ENCODE measurements at places on chromosomes 5 and 9. TPM values are rescaled to one million over a fixed set of nuclear protein-coding genes. Genes with fewer than 3 reads are reported as not detected.
A peak's percentile ranks its signal among the peaks of the same experiment; 100 is the strongest.

DNA sequence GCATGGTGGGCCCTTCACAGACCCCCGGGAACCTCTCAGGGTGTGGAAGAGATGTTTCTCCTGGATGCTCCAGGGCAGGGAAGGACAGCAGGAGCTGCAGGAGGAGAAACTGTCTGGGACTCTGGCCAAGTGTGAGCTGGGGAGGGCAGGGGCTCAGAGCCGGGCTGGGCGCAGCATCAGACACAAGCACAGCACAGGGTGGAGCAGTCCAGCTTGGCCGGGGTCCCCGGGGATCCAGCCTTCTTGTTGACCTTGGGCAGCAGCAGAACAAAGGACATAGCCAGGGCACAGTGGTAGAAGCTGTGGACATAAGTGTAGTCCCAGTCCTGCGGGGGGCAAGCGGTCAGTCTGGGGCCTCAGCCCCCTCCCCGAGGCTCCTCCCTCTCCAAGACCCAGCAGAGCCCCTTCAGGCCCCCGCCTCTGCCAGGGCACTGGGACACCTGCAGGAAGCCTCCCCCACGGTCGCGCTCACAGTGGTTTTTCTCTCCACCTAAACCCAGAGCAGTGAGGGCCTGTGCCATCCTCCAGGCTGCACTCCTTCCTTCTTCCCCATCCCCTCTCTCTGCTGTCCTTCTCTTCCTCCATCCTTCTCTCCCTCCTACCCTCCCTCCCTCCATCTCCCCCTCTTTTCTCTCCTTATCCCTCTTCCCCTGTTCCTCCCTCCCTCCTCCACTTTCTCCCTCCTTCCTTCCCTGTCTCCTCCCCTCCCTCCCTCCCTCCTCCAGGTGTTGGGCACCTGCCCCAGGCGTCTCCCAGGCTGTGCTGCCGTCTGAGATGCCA lies 10.1 kb downstream of the MYMK start:
- no peak overlapping the region for H3K4me3 ChIP-seq
- H3K27me3 ChIP-seq, result no peaks in the 10 kb centered on the region
- no peaks in the 10 kb centered on the region for H3K36me3 ChIP-seq
- DNase-seq, result no peak
- peaks cover 4% of the 10 kb centered on the region for H3K4me1 ChIP-seq
- H3K27ac ChIP-seq, result no peak overlapping the region

DNA sequence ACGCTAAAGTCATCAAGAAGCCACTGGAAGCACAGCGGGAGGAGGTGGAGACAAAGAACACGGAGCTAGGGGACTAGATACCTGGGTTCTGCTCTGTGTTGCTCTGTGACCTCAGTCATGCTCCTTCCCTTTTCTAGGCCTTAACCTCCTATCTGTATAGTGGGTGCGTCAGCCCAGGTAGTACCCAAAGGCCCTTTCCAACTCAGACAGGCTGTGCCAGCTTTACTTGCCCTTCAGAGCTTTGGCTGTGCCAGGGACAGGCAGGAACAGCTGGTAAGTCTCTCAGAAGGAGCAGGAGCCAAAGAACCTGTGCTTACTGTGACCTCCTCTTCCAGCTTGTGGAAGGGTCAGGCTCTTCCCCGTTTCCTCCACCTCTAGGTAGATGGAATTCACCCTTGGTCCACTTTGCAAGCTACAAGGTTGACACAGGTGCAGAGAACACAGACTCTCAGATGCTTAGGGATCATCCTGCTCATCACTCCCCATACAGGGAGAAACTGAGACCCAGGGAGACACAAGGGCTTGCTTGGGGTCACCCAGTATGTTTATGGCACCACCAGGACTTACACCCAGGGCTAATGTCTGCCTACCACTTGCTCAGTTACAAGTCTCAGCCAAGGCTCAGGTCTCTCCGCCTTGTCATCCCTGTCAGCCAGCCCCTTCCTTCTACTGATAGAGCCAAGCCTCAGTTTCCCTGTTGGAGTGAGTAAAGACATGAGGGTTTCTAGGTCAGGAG lies 1.7 kb downstream of the CCDC69 start:
- peak overlapping the region; percentile 71 for H3K4me3 ChIP-seq
- H3K4me1 ChIP-seq, result peaks cover 13% of the 10 kb centered on the region
- DNase-seq, result no peak

- no peaks in the 10 kb centered on the region for H3K27me3 ChIP-seq
- H3K4me3 ChIP-seq, result peak overlapping the region; percentile 51
- H3K27ac ChIP-seq, result peak overlapping the region; percentile 60
- no peak for DNase-seq
- H3K4me1 ChIP-seq, result peaks cover 6% of the 10 kb centered on the region
Measured at GRCh38 chr5:160188141-160189015, 40.9 kb upstream of the FABP6 start.

- H3K4me1 ChIP-seq, result peaks cover 13% of the 10 kb centered on the region
- no peaks in the 10 kb centered on the region for H3K27me3 ChIP-seq
- H3K4me3 ChIP-seq, result no peak overlapping the region
Measured at GRCh38 chr5:78903861-78904260, 81.2 kb downstream of the ARSB start.

The ANKRD55 gene
- total RNA-seq, result not detected

The MCC gene
- 67.9 TPM for total RNA-seq
